Endothelial cell (in vitro differentiated cells): ENCODE measurements at places on chromosomes 6 and 20.

DNA sequence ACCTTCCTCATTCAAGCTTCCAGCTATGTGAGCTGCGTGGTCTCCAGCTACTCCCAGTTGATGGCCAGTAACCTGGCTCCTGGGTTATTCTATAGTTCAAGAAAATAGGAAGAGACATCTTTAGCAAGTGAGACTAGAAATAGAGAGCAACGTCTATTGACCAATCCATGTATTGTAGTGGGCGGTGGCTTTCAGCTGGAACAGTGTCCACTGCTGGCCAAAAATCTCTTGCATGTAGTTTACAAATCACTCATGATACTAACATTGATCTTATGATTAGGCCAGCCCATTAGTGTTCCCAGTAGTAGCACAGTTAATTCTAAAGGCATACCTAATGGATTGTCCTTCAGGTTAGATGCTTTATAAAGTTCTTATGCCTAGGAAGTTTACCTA is 58.9 kb upstream of the SCP2D1 start:
- H3K4me3 ChIP-seq, result no peak overlapping the region
- no peaks in the 10 kb centered on the region for H3K27me3 ChIP-seq
- DNase-seq, result no peak
- H3K27ac ChIP-seq, result no peak overlapping the region
- no peaks in the 10 kb centered on the region for H3K36me3 ChIP-seq

DNA sequence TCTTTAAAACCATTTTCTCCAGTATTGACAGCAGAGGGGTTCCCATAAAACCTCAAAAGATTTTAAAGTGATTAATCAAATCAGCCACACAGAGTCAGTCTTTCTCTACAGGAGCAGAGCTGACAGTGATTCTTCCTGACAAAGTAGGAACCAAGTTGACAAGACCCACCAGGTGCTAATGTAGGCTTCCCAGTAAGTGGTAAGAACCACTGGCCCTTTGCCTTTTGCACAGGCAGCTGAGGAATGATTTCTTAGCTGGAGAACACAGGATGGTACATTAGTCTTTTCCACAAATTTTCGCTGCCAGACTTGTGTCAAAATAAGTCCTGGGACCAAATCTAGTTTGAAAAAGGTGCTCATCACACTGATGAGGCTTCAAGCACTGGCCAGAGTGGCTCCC is 95.8 kb downstream of the ARMC2 start:
- H3K4me1 ChIP-seq, result peaks cover 36% of the 10 kb centered on the region
- H3K27ac ChIP-seq, result no peak overlapping the region
- no peak for DNase-seq
- no peak overlapping the region for H3K4me3 ChIP-seq
- H3K27me3 ChIP-seq, result peaks cover 7% of the 10 kb centered on the region

DNA sequence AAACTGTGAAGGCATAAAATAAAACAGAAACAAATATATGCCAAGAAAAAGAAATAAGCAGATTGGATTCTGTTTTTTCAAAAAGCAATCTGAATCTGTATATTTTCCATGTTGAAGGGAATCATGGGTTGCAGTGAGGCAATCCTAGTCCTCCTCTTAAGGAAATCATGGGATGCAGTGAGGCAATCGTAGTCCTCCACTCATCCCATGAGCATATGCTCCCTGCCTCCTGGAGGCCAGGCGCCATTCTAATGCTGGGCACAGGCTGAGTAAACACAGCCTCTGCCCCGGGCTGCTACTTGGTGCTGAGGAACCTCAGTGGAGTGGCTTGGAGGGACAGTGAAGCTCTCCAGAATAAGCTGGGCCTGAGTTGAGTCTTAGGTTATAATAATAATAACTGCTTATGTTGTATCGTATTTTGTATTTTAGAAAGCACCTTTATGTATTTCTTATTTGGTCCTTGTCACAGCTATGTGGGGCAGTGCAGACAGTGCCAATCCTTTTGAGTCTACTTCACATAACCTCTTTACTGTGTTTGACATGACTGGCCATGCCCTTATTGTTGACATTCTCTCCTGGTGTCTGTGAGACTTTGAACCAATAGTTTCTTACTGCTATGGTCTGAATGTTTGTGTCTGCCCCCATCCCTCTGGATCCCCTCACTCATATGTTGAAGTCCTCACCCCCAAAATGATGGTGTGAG is 56.6 kb upstream of the CITED2 start:
- no peak overlapping the region for H3K4me3 ChIP-seq
- no peak for DNase-seq
- H3K27me3 ChIP-seq, result peaks cover 6% of the 10 kb centered on the region
- no peaks in the 10 kb centered on the region for H3K4me1 ChIP-seq
- peaks cover 6% of the 10 kb centered on the region for H3K36me3 ChIP-seq

DNA sequence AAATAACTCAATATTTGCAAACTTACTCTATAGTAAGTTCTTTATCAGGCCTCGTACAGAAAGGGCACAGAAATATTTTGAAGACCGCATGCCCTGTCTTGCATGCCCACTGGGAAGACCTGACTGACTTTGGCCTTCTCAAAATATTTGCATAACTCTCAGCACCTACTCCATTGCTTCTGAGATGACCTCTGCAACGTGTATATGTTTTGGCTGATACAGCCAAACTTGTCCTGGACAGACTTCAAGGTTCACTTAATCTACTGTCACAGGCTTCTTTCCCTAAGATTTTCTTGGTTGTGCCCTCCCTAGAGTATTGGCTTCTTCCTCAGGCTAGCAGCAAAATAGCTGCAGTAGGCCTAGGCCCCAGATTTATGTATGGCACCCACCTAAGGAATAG is 21.5 kb upstream of the SERINC3 start:
- no peaks in the 10 kb centered on the region for H3K36me3 ChIP-seq
- H3K4me3 ChIP-seq, result no peak overlapping the region
- peaks cover 3% of the 10 kb centered on the region for H3K4me1 ChIP-seq
- no peaks in the 10 kb centered on the region for H3K27me3 ChIP-seq
- DNase-seq, result no peak

GRCh38 chr6:3290149-3290930 is 31.6 kb downstream of the PSMG4 start:
- H3K36me3 ChIP-seq, result peaks cover 39% of the 10 kb centered on the region
- no peak overlapping the region for H3K4me3 ChIP-seq
- no peak overlapping the region for H3K27ac ChIP-seq
- peaks cover 19% of the 10 kb centered on the region for H3K27me3 ChIP-seq
- no peaks in the 10 kb centered on the region for H3K4me1 ChIP-seq

DNA sequence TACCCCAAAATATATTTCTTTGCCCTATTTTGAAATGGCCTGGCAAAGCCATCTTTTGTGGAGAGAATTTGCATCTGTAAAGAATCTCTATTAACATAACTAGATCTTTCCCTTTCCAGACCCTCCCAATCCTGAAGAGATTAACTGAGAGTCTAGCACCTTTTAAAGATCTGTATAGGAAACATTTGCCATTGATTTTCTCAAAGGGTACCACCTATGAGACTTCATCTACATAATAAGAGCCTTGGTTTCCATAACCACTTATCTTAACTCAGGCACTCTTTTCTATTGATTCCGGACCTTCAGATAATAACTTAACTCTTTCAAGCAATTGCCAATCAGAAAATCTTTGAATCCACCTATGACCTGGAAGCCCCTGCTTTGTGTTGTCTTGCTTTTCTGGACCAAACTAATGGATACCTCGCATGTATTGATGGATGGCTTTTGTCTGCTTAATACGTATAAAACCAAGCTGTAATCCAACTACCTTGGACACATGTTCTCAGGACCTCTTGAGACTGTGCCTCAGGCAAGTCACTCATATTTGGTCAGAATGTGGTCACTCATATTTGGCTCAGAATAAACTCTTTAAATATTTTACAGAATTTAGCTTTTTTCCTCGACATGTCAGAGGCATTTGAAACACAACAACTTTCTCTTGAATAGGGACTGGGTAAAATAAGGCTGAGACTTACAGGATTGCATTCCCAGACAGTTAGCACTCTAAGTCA is 31.4 kb downstream of the SLC22A2 start:
- no peak overlapping the region for H3K4me3 ChIP-seq
- no peaks in the 10 kb centered on the region for H3K27me3 ChIP-seq
- no peak overlapping the region for H3K27ac ChIP-seq
- peaks cover 6% of the 10 kb centered on the region for H3K36me3 ChIP-seq
- DNase-seq, result no peak

DNA sequence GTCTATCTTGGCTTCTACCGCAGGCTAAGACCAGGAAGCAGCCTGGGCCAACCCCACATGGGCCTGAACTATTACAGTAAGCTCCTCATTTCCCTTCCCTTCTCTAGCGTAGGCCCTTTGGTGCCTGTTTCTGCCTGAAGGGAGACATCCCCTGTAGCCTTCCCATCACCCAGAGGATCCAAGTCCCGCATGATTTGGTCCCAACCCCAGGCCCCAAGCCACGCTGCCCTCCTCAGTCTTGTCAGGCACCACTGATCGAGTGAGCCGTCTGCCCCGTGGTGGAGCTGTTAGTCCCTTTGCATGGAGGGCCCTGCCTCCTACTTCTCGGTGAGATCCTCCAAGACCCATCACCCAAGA is 46.4 kb downstream of the EBF4 start:
- H3K36me3 ChIP-seq, result no peaks in the 10 kb centered on the region
- no peak overlapping the region for H3K4me3 ChIP-seq
- DNase-seq, result no peak
- peaks cover 9% of the 10 kb centered on the region for H3K4me1 ChIP-seq
- H3K27me3 ChIP-seq, result peaks cover 6% of the 10 kb centered on the region
- no peak overlapping the region for H3K27ac ChIP-seq

DNA sequence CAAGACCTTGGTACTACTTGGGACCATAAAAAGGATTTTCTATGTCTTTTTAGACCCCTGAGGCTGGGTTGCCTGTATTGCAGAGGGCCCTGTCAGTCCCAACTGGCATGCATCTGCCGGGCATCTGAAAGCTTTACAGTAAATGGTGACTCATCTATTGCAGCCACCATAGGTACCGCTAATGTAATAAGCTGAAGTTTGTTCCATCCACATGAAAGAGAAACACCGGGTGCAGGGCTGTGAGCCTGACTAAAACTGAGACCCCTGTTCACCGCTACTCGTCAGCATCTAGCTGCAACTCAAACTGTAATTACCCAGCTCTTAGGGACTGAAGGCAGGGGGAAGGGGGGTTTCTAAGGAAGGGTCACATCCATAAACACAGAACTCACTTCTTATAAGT is 49.5 kb downstream of the TRERF1 start:
- peaks cover 31% of the 10 kb centered on the region for H3K4me1 ChIP-seq
- H3K27ac ChIP-seq, result no peak overlapping the region
- no peak overlapping the region for H3K4me3 ChIP-seq
- no peak for DNase-seq

DNA sequence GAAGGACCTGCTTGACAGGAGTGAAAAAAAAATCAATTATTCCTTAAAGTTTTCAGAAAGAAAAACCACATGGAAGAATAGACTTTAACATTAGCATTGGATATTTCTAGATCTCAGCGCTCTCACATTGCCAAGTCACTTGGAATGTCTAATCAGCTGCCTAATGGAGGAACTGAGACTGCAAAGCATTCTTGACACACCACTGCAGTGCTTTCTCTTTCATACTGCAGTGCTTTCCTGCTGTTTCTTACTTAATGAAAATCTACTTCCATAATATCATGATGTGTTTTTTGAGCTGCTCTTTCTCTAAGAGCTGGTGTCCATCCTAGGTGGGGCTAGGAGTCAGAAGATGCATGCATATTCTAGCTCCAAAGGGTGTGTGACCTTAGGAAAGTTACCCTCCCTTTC is 20.4 kb upstream of the MCM3 start:
- H3K27me3 ChIP-seq, result peaks cover 2% of the 10 kb centered on the region
- peaks cover 14% of the 10 kb centered on the region for H3K4me1 ChIP-seq
- H3K4me3 ChIP-seq, result no peak overlapping the region
- H3K36me3 ChIP-seq, result peaks cover 4% of the 10 kb centered on the region

GRCh38 chr6:120328521-120328920 is 979.0 kb upstream of the MAN1A1 start:
- H3K27ac ChIP-seq, result no peak overlapping the region

DNA sequence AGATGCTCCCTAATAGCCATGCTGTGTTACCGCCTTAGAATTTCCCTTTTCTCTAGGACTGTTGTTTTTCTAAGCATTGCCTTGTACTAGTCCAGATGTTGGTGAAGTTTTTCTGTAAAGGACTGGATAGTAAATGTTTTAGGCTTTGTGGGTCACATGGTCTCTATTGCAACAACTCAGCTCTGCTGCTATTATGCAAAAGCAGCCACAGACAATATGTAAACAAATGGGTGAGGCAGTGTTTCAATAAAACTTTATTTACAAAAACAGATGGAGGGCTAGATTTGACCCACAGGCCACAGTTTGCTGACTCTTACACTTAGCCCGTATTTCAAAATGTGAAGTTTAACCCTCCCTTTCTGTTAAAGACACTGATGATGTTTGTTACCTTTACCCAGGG is 207.6 kb upstream of the MYLIP start:
- H3K4me3 ChIP-seq, result no peak overlapping the region
- no peak for DNase-seq
- H3K36me3 ChIP-seq, result no peaks in the 10 kb centered on the region

GRCh38 chr6:109807881-109808280 is 116.8 kb downstream of the FIG4 start:
- no peak overlapping the region for H3K4me3 ChIP-seq
- peaks cover 15% of the 10 kb centered on the region for H3K4me1 ChIP-seq
- no peak for DNase-seq
- no peaks in the 10 kb centered on the region for H3K27me3 ChIP-seq

DNA sequence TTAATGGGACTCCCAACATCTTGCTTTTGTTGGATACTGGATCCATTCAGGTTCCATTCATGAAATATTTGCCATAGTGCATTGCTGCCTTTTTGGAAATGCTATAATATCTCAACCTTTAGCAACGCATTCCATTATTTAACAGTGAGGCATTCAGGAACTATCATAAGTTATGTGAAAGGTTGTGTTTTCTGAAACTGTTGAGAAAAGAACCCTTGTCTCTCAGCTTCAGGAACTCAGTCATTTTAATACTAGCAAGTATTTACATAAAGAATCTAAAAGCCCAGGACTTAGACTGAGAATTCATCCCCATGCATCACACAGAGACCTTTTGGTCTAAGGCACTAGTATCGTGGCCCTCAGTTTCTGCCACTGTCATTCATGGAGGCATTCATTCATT is 24.9 kb upstream of the SASH1 start:
- no peak for DNase-seq
- peaks cover 12% of the 10 kb centered on the region for H3K4me1 ChIP-seq
- peaks cover 2% of the 10 kb centered on the region for H3K27me3 ChIP-seq
- no peaks in the 10 kb centered on the region for H3K36me3 ChIP-seq

GRCh38 chr6:156781861-156782631 is 4.9 kb downstream of the ARID1B start:
- H3K27me3 ChIP-seq, result peaks cover 14% of the 10 kb centered on the region
- peaks cover 36% of the 10 kb centered on the region for H3K4me1 ChIP-seq
- H3K4me3 ChIP-seq, result peak overlapping the region; percentile 98
- DNase-seq, result no peak
- peak overlapping the region; percentile 80 for H3K27ac ChIP-seq
- H3K36me3 ChIP-seq, result peaks cover 6% of the 10 kb centered on the region

DNA sequence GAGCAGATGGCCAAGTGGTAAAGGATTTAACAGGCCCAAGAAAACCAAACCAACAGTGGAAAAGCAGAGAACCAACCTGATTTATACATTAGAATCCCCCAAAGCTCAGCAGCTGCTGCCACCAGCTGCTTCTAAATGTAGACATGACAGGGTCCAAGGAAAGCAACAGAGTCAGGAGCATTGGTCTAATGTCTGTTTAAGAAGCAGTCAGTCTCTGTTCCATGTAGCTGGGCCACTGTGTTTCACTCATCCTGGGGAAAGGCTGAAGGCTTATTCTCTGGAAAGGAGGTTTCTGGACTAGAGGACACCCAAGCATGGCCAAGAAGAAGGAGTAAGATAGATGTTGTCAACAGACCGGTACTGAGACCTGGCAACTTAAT is 75.4 kb downstream of the TMEM244 start:
- no peaks in the 10 kb centered on the region for H3K27me3 ChIP-seq
- H3K4me3 ChIP-seq, result no peak overlapping the region
- H3K4me1 ChIP-seq, result no peaks in the 10 kb centered on the region
- H3K27ac ChIP-seq, result no peak overlapping the region
- no peak for DNase-seq
